Bronchial epithelial cell (primary cell): ENCODE measurements at places on chromosomes 16 and 17. TPM values are rescaled to one million over a fixed set of nuclear protein-coding genes. Genes with fewer than 3 reads are reported as not detected.

DNA sequence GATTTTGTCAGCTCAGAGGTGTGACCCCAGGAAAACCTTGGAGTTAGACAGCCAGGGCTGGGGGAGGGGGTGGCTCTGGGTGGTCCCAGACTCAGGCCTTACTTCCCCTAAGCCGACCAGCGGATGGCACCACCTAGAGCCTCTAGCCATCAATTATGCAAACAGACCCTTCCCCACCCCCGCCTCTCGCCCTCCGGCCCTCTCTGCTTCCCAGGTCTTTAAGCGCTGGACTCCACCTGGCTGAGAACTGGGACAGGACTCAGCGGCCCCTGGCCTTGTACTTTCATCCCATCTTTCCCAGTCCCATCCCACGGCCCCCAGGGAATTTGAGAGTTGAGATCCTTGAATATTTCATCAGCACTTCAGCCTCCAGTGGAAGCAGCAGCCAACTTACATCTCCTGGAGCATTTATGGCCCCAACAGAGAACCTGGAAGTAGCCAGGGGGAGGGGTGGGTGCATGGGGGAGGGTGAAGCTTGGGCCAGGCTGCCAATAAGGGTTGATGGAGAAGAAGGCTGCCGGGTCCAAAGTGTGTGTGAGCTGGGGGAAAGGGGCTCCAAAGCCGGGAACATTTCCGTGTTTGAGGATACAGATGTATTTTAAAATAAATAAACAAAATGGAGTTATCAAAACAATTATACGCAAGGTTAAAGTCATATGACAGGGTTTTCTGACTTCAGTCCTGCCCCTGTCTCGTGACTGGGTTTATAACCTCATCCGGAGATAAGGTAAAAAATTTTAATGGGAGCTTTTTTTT lies 7.5 kb upstream of the JUP start:
- DNase-seq: no peak

DNA sequence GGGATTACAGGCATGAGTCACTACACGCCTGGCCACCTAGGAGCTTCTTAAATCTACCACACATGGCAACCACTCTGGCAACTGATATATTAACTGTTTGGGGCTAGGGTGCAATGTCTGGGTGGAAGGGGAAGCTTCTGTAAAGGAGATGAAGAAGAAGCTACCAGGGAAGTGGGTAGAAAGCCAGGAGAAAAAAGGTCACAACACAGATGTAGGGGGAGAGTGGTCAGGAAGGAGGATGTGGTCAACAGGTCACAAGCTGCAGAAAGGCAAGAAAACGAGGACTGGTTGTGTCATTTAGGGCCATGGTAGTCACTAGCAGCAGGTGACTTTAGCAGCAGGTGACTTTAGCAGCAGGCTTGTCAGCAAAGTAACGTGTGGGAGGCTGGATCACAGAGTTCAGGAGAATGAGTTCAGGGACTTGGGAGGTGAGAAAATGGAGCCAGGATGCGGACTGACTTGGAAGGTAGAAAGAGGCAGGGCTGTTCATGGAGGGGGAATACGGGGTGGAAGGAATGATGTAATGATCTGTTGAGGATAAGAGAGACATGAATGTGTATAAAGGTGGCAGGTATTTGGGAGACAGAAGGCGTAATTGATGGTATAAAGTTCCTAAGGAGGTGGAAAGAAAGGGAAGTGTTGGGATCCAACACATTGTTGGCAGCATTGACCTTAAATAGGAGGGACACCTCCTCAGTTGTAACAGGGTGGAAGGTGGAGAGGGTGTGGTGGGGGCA lies 16.3 kb upstream of the WFIKKN2 start:
- no peak for DNase-seq

DNA sequence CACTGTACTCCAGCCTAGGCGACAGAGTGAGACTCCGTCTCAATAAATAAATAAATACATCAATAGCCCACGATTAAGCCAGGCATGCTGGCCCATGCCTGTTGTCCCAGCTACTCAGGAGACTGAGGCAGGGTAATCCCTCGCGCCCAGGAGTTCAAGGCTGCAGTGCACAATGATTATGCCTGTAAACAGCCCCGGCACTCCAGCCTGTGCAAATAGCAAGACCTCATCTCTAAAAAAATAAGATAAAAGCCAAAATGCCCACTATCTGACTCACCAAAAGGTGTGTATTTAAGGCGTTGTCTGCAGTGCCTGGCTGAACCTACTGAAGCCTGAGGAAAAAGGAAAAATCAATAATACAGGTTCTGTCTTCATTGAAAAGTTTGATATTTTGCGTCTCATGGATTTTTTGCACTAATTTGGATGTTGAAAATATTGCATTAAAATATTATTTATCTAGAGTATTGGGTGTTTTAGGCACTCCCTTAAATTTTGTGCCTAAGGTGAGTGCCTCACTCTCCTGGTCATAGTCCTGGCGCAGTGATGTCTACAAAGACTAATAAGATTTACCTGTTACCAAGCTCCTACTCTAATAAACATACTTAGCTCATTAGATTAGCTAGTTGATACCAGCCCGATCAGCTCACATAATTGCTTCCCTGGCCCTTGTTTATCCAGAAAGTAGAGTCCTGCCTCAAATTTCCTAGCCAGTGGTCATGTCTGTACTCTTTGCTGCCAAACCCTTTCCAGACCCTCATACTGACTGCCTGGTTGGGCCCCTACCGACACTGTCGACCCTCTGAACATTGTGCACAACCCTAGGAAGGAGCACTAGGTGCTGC lies 24.7 kb upstream of the TOB1 start:
- DNase-seq: peak; percentile 65

DNA sequence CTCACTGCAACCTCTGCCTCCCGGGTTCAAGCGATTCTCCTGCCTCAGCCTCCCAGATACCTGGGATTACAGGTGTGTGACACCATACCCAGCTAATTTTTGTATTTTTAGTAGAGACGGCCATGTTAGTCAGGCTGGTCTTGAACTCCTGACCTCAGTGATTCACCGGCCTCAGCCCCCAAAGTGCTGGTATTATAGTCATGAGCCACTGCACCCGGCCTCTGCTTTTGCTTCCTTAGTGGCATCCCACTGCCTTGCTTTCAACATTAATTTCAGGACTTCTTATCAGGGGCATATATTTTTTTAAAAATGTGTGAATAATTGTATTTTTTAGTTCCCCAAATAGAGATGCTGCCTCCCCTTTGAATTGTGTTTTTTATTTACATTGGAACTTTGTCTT lies 98.8 kb downstream of the SYCE1L start:
- DNase-seq: peak; percentile 28

Gene GP2
- total RNA-seq: not detected in 2 replicates

Gene ESRP2
- 49.0 and 95.2 TPM in 2 replicates for total RNA-seq

- peak; percentile 38 for DNase-seq
Observed at GRCh38 chr16:58515871-58516767, 802 bp downstream of the SETD6 start.

Gene CCL2
- not detected in 2 replicates for total RNA-seq

DNA sequence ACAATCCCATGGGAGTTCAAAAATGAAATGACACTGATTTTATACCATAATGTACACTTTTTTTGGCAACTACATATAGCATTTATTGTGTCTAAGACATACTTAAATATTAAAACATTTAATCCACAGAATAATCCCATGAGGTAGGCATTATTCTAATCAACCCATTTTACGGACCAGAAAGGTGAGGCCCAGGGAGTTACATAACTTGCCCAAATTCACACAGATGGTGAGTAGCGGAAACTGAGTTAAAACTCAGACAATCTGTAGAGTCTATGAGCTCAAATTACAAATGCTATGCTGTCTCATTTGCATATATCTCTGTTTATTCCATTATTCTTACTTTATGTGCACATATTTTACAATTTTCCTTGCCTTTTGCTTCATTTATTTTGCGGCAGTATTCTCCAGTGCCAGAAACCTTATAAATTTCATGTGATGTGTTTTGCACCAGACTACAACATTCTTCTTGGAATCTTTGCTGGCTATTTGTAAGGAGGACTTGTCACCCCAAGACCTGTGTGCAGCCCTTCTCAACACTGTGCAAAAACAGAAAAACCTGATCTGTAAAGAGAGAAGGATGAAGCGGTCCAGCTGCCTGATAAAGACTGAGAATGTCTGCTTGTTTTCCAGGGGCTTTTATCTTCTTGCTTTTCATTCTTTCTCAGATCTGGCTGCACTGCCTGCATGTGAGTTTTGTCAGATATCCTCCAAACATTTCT lies 2.3 kb upstream of the ABCA9 start:
- no peak for DNase-seq

Gene GNAO1
- total RNA-seq: under 0.01 TPM in 1 of 2 replicates, not detected in the other

Gene CFAP97D1
- not detected in 2 replicates for total RNA-seq

Gene OTOP3
- under 0.01 and 0.26 TPM in 2 replicates for total RNA-seq

- no peak for DNase-seq
Observed at GRCh38 chr16:10501016-10501607, 79.3 kb downstream of the EMP2 start.

Gene MYH1
- total RNA-seq: not detected in 2 replicates

DNA sequence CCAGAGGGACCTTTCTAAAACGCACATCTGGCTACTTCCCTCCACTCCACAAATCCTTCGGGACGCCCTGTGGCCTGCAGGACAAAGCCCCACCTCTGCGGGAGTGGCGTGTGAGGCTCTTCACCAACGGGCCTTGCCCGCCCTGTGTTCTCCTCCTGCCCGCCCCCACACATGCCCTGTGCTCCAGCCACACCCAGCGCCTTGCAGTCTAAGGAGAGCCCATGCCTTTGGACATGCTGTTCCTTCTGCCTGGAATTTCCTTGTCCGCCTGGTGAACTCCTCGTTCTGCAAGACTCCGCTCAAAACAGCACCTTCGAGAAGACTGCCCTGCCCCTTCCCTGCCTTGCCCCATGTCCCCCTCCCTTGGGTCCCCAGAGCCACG lies 7.4 kb downstream of the ELOB start:
- peak; percentile 50 for DNase-seq

DNA sequence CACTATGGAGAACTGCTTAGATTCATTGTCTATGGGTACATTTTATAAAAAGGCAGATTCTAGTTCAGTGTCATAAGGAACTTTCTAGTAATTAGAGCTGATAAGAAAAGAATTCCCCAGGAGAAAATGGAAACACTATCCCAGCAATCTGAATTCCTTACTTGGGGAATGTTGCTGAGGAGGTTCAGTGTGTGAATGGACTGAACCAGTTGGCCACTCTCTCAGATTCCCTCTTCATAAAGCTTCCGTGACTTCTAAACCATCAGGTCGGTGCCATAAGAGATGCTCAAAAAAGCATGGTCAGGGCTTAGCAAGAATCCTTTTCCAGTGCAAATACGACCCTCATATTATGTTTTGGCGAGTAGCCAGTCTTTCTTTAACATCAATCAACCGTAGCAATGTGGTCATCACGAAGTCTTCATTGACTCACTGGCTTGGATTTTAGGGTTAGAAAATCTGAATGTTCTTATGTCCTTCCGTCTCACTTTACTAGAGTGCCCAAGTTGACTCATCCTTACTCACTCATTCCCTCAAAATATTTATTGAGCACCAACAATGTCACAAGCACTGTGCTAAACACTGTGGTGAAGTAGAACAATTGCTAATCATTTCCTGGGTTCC lies 102.7 kb upstream of the HLF start:
- peak; percentile 95 for DNase-seq

GRCh38 chr16:29811170-29811895 lies 660 bp upstream of the PRRT2 start:
- peak; percentile 93 for DNase-seq

DNA sequence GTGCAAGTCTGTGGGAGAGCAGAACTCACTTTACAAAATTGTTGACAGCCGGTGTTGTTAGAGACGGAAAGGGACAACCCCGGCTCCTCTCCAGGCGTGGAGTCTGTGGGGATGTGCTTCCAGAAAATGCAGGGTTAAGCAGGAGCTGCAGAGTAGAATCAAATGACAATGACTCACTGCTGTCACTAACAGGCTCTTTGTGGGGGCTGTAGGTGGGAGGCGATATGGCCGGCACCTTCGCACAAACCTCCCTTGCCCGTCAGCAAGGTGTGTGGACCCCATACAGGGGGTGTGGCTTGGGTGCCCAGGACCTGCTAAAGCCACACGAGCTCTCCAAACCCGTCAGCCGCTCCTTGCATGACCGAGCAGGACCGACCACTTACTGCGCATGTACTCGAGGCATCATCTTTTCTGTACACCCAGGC lies 5.8 kb downstream of the PDK2 start:
- DNase-seq: no peak

GRCh38 chr16:23901178-23902033 lies 65.6 kb downstream of the PRKCB start:
- no peak for DNase-seq

Gene ARHGAP44
- total RNA-seq: 0.79 and 1.7 TPM in 2 replicates

DNA sequence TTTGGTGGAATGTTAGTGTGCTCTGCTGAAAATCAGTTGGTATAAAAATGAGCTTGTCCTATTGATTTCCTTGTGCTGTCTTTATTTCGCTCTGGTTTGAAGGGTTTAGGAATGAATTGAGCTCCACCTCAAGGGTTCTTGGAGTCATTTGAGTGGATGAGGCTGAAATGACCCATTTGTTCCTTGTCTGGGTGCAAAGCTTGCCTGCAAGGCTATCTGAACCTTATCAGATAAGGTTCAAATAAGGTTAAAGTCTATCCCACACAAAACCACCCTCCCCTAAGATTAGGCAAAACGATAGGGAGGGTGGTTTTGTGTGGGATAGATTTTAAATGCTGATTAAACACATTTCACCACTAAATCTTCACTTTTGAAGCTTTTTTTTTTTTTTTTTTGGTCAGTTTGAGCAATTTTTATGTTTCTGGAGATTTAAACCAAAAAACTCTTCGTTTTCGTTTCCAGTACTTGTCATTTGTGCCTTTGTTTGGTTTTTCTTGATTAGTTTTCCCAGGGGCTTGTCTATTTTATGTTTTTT lies 62.7 kb downstream of the ARHGAP44 start:
- DNase-seq: no peak

DNA sequence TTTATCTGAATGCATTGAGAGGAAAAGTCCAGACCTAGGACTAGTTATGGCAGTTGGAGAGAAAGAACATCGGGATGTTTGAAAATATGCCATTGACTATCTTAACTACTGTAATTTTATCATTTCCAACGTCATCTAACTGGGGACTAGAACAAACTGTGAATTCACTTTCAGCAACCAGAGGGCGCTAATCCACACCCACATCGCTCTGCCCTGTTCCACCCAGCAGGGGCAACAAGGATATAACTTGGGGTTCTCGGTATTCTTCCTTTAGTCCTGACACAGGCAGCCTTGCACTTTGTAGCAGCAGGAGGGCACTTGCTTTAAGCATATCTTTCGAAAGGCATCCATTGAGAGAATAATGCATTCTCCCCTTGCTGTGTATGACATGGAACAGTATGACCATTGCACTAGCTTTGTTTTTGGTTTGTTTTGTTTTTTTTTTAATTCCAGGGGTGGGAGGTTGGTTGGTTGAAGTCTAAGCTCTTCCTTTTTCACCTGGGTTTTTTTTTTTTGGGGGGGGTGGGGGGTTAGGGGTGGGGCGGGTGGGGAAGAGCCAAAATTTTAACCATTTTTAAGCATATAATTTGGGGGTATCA lies 31.5 kb downstream of the SIAH1 start:
- peak; percentile 70 for DNase-seq

- DNase-seq: no peak
Observed at GRCh38 chr17:40602445-40603443, 37.5 kb upstream of the CCR7 start.
